ENCODE measurements at places on chromosomes 6 and 20.

DNA sequence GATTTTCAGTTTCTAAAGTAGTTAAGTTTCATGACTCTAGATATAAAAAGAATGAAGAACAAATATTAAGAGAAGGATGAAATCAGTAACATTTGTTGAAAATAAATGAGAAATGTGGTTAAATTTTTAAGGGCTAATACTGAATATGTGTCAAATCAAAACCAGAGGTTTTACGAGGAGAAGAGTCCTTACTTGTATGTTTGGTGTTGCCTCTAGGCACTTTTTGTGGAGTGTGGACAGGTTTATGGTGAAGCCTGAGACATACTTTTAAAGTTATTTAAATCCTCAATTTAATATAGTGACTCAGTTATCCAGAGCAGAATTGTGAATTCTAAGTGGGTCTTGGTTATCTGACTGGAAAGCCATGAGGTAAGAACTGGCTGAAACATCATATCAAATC is 68.7 kb downstream of the COL19A1 start:
- no peak for DNase-seq

DNA sequence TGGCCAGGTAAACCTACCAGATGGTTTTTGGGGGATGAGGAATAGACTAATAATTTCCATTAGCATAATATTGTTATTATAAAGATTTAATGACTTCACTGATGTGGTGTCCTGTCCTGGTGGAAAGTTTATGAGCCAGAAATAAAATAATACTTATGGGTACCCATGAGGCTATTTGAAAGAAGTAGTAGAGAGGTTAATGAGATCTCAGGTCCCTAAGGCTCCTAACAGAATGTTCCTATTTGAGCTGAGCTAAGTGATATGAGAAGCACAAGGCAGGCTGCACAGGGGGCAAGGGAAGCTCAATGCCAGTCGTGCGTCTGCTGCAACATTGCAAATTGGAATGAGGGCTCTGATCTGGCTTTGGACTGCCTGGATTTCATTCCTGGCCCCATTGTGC is 174.1 kb downstream of the BMP2 start:
- no peak for DNase-seq

GRCh38 chr6:35214869-35215664 is 1.3 kb downstream of the SCUBE3 start:
- DNase-seq, result no peak

- DNase-seq, result no peak
Observed at GRCh38 chr6:5199702-5200101, 61.0 kb downstream of the LYRM4 start.

DNA sequence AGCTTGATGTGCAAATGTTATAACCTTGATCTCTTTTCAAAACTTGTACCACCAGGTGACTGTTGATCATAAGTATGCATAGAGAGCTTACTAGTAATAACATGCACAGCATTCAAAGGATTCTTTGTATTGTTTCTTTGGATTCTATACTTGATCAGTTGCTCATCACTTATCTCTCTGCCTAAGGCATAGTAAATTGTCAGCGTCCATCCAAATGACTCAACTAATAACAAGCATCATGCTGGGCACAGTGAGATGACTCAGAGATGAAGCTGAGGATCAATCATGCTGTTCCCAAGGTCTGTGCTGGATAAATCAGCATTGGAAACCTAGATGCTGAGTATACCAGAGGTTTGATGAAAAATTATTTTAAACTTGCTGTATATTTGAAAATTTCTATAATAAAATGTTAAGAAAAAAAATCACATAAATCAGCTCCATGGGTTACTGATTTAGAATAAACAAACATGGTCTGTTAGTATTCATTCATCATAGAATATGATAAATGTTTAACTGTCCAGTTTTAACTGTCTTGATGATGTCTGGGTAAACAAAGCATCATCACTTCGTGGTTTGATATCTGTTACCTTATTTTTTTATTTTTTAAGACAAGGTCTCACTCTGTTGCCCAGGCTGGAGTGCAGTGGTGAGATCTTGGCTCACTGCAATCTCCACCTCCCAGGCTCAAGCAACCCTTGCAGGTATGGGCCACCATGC is 45.6 kb upstream of the SGK1 start:
- DNase-seq, result no peak

GRCh38 chr6:43231053-43231452 is 1.8 kb upstream of the DNPH1 start:
- no peak for DNase-seq

DNA sequence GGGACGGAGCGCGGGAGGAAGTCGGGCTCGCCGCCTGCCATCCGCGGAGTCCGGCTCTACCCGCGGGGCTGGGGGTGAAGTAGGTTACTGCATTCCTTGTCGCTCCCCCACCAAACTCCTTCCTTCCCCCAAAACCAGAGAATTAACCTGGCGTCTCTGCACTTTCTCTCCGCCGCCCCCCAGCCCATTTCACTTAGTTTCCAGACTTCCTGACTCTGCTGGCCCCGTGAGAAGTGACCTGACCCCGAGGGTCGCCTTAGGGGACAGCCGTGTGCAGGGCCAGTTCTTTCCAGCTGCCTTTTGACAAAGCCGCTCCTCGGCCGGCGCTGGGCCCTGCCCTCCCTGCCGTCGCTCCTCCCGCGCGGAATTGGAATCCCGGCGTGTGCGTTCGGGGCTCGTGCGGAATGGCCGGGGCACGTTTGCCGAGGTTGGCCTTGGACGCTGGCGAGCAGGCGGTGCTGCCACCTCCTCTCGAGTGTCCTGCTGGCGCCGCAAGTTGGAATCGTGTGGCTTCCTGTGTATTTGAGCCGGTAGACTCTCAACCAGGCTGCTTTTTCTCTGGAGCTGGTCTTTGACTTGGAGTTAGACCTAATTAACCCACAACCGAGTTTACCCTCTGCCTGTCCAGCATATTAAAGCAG is 650 bp downstream of the DCBLD1 start:
- DNase-seq, result no peak

DNA sequence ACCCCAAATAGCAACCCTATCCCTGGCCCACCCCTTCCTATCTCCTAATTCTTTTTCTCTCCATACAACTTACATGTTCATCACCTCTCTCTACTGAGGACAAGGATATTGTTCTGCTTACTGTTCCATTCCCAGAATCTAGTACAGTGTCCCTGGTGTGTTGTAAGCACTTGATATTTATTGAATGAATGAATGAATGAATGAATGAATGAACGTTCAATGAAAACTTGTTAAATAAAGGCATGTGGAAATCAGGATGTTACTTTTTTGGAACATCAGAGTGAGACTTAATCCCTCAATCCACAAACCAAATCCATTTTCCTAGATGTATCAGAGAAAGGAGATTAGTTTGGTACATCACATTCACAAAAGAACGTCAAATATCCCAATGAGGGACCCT is 6.8 kb upstream of the JPH2 start:
- DNase-seq, result no peak

DNA sequence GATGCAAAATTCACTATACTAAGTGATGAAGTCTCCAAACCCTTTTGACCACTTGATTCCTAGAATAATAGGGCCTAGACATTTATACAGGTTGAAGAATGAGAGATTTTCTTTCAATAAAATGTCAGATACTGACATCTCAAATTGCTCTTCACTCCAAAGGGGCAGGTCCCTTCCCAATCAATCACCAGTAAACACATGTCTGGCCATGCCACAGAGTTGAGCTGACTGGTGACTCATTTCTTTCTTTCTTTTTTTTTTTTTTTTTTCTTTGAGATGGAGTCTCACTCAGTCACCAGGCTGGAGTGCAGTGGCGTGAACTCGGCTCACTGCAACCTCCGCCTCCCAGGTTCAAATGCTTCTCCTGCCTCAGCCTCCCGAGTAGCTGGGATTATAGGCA is 388.6 kb upstream of the BTBD3 start:
- no peak for DNase-seq

DNA sequence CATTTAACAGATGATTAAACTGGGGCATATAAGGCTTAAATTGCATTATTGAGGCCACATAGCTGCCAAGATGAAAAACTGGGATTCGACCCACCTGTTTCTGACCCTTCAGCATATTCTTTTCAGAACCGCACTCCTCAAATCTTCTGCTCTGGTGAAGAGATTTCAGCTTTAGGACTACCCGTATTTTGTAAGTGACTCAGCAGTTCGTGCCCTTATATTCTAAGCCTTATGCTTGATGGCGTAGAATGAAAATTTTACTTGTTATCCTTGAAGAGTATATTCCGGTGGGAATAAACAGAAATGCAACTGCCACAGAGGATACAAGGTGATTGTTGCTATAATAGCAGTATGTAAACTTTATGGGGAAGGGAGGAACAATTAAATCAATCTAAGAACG is 657.1 kb downstream of the DOK5 start:
- no peak for DNase-seq

DNA sequence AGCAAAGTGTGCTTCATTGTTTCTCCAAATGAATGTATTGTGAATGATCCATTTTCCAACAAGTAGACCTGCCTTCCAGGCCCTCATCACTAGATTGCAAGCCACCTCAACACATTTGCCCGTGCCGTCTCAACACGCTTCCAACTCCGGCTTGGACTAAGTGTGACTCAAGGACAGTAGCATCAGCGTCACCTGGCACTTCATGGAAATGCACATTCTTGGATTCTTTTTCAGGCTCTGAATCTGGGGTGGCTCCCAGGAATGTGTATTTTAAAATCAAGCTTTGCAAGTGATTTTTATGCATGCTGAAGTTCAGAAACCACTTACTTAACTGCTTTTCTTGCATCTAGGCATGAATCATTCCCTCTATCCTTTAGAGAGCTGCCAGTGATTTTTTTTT is 129.6 kb upstream of the EEF1E1 start:
- DNase-seq, result no peak

- DNase-seq, result no peak
Observed at GRCh38 chr6:97322811-97323210, 39.8 kb upstream of the MMS22L start.

GRCh38 chr6:15033850-15034203 is 212.0 kb upstream of the JARID2 start:
- no peak for DNase-seq

DNA sequence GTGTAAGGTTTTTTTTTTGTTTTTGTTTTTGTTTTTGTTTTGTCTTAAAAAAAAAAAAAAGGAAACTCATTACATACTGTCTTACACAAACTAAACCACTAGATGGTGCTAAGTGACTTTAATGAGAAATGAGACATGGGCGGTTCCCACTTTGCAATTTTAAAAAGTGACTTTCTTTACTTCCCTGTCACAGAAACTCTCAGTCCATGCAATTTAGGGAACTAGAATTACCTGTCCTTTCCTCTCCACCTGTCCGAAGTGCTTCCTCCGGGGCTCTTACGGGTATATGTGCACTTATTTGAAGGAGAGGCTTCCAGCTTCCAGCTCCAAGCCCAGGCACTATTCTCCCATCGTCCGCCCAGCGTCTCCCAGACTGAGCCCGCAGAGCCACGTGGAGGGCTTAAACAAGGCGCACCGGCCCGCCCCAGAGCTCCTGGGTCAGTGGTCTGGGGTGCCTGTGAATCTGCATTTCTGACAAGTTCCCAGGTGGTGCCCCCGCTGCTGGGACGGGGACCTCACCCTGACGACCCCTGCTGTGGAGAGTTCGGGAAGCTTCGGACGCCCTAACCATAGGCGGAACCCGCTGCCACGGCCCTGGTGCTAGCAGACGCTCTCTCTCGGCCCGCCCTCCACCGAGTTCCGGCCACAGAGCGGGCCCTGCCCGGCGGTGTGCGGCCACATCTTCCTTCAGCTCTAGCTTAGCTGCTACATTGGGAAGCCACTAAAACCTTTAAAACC is 26.1 kb downstream of the BFSP1 start:
- DNase-seq, result no peak

DNA sequence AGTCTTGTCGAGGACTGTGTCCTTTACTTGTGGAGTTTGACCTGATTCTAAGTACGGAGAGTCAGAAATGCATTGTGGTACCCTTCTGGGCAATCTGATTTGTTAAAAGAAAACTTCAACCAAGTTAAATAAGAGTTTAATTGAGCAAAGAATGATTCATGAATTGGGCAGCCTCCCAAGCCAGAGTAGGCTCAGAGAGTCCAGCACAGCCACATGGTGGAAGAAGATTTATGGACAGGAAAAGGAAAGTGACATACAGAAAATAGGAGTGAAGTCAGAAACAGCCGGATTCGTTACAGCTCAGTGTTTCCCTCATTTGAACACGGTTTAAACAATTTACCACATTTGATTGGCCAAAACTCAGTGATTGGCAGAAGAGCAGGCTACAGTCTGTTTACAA is 329.2 kb downstream of the DHX35 start:
- no peak for DNase-seq

DNA sequence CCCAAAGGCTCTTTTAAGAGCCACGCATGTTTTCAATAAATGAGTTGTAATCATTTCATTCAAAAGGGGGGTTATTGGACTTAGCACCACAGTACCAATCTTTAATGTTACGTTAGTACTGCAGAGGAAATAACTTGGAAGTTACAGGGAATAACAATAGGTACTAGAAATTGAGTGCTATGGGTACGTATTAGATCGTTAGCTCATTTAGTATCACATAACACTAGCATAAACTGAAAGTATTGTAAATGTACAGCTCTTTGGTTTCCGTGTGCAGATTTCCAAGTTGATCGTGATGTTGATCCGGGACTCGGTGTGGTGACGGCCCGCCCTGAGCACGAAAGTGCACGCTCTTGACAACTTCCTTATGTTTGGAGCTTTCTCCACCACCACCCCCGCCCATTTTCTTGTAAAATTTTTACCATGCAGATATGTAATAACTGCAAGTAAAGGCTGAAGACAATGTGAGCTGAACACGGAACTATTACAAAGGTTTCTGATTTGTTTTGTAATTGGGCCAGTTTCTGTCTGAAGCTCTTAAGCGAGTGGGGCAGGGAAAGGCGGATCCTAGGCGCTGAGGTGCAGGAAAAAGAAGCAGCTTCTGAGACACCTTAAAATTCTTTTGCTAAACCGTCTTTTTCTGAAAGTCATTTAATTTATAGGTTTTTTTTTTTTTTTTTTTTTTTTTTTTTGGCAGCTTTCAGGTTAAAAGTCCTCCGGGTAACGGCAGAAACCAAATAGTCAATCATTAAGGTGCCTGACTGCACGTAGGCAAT is 71.5 kb downstream of the HFE start:
- peak; percentile 35 for DNase-seq

GRCh38 chr20:21840991-21841390 is 135.5 kb downstream of the PAX1 start:
- DNase-seq, result no peak

- no peak for DNase-seq
Observed at GRCh38 chr6:52162940-52163908, 23.0 kb upstream of the IL17A start.

- no peak for DNase-seq
Observed at GRCh38 chr20:2507875-2508630, 662 bp downstream of the ZNF343 start.

- DNase-seq, result peak; percentile 41
Observed at GRCh38 chr6:37433657-37434271, 743 bp downstream of the CMTR1 start.

GRCh38 chr6:54428431-54428830 is 120.2 kb downstream of the TINAG start:
- no peak for DNase-seq

- DNase-seq, result no peak
Observed at GRCh38 chr6:33023536-33023935, 14.1 kb upstream of the HLA-DOA start.

- DNase-seq, result no peak
Observed at GRCh38 chr6:32128751-32129296, 778 bp upstream of the ATF6B start.
